Cardiac septum (tissue), 1 donor: ENCODE measurements at places on chromosomes 2 and 18. TPM values are rescaled to one million over a fixed set of nuclear protein-coding genes. Genes with fewer than 3 reads are reported as not detected.

DUSP19 gene
- 8.6 TPM for total RNA-seq

KLHL41 gene
- total RNA-seq: 90.5 TPM

COL3A1 gene
- 180 TPM for total RNA-seq

TMEM247 gene
- total RNA-seq: not detected

HAAO gene
- total RNA-seq: 2.5 TPM

CBLN2 gene
- total RNA-seq: not detected

GALNT14 gene
- total RNA-seq: 0.48 TPM

VIL1 gene
- total RNA-seq: not detected

MAL gene
- 8.3 TPM for total RNA-seq

IL1R2 gene
- 1.0 TPM for total RNA-seq

SLC19A3 gene
- total RNA-seq: 0.38 TPM

RNU2-63P gene
- total RNA-seq: not detected

GCG gene
- total RNA-seq: not detected

SKA1 gene
- total RNA-seq: 0.13 TPM

MSTN gene
- total RNA-seq: 1.1 TPM

KHK gene
- total RNA-seq: 1.1 TPM

VIT gene
- 2.6 TPM for total RNA-seq

NAT8 gene
- not detected for total RNA-seq

GKN2 gene
- not detected for total RNA-seq

NEU2 gene
- not detected for total RNA-seq

GCA gene
- 7.3 TPM for total RNA-seq

IL1RL2 gene
- total RNA-seq: 0.35 TPM

IL36RN gene
- not detected for total RNA-seq

LMAN2L gene
- 17.0 TPM for total RNA-seq

TEX44 gene
- not detected for total RNA-seq

COL6A3 gene
- 89.5 TPM for total RNA-seq

CHRND gene
- 0.11 TPM for total RNA-seq

CD8B gene
- total RNA-seq: 0.62 TPM

RAB6C gene
- total RNA-seq: not detected

DOK6 gene
- total RNA-seq: 10.6 TPM

CNGA3 gene
- total RNA-seq: not detected

GLI2 gene
- total RNA-seq: 1.8 TPM
